Astrocyte (in vitro differentiated cells and primary cell): ENCODE measurements at places on chromosomes 1 and 21. TPM values are rescaled to one million over a fixed set of nuclear protein-coding genes. Genes with fewer than 3 reads are reported as not detected.

The PGM1 gene
- total RNA-seq, result 36.9 and 48.7 TPM in 2 replicates

The NBPF6 gene
- total RNA-seq, result not detected in 2 replicates

The P3H1 gene
- total RNA-seq, result 277 and 351 TPM in 2 replicates

GRCh38 chr1:180515857-180516388 lies 13.5 kb upstream of the ACBD6 start:
- no peak overlapping the region for H3K4me3 ChIP-seq
- DNase-seq, result peak; percentile 57
- no peaks in the 10 kb centered on the region for H3K36me3 ChIP-seq
- H3K27ac ChIP-seq, result peak overlapping the region; percentile 16
